ENCODE measurements at places on chromosomes 13 and 19. TPM values are rescaled to one million over a fixed set of nuclear protein-coding genes. Genes with fewer than 3 reads are reported as not detected.

- H3K4me3 ChIP-seq: no peak overlapping the region
- H3K27ac ChIP-seq: no peak overlapping the region
- no peak for DNase-seq
These were observed 5.0 kb upstream of the BICRA start for GRCh38 chr19:47603706-47604565.

DNA sequence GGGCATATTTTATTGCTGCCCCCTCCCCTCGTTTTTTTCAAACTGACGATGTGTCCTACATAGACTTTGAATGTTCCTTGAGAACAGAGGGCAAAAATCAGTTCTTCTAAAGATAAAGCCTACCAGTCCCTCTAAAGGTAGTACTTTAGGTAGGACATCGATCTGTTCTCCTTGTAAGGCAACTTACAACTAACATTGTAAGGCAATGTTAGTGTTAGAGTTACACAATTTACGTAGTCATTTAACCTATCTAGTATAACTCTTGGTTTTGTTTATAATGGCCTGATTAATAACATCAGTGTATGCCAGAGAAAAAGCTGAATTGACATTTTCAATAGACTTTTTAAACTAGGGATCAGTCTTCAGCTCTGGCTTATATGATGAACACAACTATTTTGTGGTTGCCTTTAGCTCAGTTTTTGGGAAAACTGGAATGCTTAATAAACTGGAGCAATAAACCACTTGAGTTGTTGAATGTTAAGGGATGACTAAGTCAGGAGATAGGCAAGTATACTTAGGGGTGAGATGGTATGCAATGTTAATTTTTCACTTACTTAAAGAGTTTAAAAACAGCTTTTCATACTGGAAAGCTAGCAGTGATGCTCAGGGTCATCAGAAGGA, 2.2 kb downstream of the NDFIP2 start:
- peak overlapping the region; percentile 85 for H3K4me3 ChIP-seq
- H3K36me3 ChIP-seq: peaks cover 8% of the 10 kb centered on the region
- peak overlapping the region; percentile 89 for H3K27ac ChIP-seq
- no peaks in the 10 kb centered on the region for H3K27me3 ChIP-seq
- H3K4me1 ChIP-seq: peaks cover 83% of the 10 kb centered on the region

DNA sequence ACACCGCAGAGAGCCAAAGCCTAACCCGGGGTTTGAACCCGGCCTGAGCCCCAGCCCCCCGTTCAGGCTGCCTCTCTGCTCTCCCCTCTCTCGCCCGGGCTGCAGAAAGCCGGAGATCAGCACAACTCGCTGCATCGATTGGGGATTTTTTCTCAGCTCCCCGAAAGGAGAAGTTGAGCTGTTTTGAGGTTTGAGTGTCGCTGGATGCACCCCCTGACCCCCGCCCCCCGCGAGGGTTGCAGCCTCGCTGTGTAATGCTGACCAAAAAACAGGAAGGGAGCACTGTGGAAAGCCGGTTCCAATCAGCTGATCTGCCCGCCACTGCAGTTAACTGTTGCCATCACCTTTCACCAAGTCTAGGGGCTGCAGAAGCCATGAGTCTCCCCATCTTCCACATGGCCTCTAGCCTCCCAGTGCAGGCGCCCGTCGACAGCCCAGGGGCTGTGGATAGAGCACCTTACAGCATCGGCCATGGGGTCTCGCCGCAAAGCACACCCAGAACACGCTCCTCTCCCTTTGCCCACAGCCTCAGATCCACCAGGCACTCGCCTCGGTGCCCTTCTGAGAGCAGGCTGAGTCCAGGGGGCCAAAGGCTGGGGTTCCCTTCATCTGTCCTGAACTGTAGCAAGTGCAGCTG, 34.5 kb downstream of the MYO9B start:
- no peaks in the 10 kb centered on the region for H3K27me3 ChIP-seq
- peaks cover 33% of the 10 kb centered on the region for H3K4me1 ChIP-seq
- H3K4me3 ChIP-seq: peak overlapping the region; percentile 31
- H3K36me3 ChIP-seq: peaks cover 5% of the 10 kb centered on the region
- peak; percentile 16 for DNase-seq
- H3K27ac ChIP-seq: no peak overlapping the region

DNA sequence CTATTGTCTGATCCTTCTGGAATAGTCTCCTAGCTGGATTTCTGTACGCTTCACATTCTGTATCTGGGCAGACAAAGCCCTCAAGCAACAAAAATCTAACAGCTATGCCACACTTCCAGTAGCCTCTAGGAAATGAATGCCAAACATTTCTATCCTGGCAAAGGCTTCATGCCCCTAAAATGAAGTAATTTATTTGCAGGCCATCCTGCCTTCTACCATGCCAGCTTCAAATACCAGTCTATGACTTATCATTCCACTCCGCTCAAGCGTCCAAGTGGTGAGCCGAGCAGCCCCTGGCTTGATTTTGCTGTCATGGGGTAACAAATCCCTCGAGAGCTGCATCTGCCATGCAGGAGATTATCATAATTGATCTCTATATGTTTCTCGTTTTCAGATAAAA, 86.9 kb downstream of the LHFPL6 start:
- no peaks in the 10 kb centered on the region for H3K4me1 ChIP-seq
- H3K27me3 ChIP-seq: peaks cover 13% of the 10 kb centered on the region
- no peaks in the 10 kb centered on the region for H3K36me3 ChIP-seq
- no peak overlapping the region for H3K27ac ChIP-seq
- H3K4me3 ChIP-seq: no peak overlapping the region
- DNase-seq: no peak

- no peak overlapping the region for H3K27ac ChIP-seq
- no peak for DNase-seq
- no peaks in the 10 kb centered on the region for H3K27me3 ChIP-seq
- H3K36me3 ChIP-seq: no peaks in the 10 kb centered on the region
These were observed 229.4 kb downstream of the ITGBL1 start for GRCh38 chr13:101681834-101682233.

GRCh38 chr19:18794029-18794313, 2.9 kb upstream of the COMP start:
- H3K4me3 ChIP-seq: no peak overlapping the region
- peaks cover 70% of the 10 kb centered on the region for H3K27me3 ChIP-seq
- DNase-seq: no peak
- H3K4me1 ChIP-seq: peaks cover 16% of the 10 kb centered on the region
- no peak overlapping the region for H3K27ac ChIP-seq

- H3K4me1 ChIP-seq: peaks cover 14% of the 10 kb centered on the region
- H3K4me3 ChIP-seq: peak overlapping the region; percentile 80
- no peak overlapping the region for H3K27ac ChIP-seq
- no peaks in the 10 kb centered on the region for H3K36me3 ChIP-seq
- DNase-seq: peak; percentile 67
- peaks cover 20% of the 10 kb centered on the region for H3K27me3 ChIP-seq
These were observed 3.5 kb downstream of the LYPD5 start for GRCh38 chr19:43798546-43799409.

GRCh38 chr19:16801600-16802013, 27.6 kb upstream of the SIN3B start:
- H3K27me3 ChIP-seq: no peaks in the 10 kb centered on the region
- H3K4me1 ChIP-seq: no peaks in the 10 kb centered on the region
- H3K4me3 ChIP-seq: no peak overlapping the region
- no peak overlapping the region for H3K27ac ChIP-seq
- DNase-seq: no peak
- H3K36me3 ChIP-seq: no peaks in the 10 kb centered on the region

DNA sequence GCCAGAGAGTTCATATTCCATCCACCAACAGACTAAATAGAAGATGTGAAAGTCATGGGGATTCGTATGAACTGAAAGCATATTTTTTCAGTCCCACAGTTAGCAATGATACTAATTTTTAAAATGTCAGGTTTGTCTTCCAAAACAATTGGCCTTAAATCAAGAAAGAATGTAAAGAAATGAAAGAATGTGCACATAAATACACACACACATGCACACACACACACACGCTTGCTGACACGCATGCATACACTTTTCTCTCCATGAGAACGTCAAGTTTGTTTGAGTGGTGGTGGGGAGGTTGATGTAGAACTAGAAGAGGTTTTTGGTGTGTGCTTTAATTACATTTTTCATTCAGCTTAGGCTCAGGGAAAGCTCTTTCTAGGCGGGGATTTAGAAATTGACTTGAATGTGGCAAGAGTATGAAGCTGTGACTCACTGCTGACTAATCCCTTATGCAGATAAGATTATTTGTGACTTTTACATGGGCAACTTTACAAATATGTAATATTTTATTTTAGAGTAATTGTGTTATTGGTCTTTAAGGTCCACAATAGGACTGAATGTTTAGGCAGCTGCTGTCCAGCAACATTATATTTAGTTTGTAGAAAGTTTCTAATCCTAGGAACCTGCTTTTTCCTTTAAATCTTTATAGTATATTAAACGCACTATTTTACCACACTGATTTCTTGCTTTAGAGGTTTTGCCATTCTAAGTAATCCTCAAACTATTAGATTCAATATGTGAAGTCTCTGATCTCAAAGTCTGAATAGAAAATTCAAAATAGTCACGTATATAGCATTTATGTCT, 18.8 kb downstream of the FLT1 start:
- H3K4me1 ChIP-seq: peaks cover 26% of the 10 kb centered on the region
- H3K36me3 ChIP-seq: peaks cover 4% of the 10 kb centered on the region
- H3K27ac ChIP-seq: no peak overlapping the region
- peak; percentile 4 for DNase-seq
- no peak overlapping the region for H3K4me3 ChIP-seq

- peak; percentile 54 for DNase-seq
- peaks cover 8% of the 10 kb centered on the region for H3K4me1 ChIP-seq
- no peaks in the 10 kb centered on the region for H3K27me3 ChIP-seq
- no peak overlapping the region for H3K4me3 ChIP-seq
These were observed 10.6 kb upstream of the UBE2S start for GRCh38 chr19:55418185-55418584.

DNA sequence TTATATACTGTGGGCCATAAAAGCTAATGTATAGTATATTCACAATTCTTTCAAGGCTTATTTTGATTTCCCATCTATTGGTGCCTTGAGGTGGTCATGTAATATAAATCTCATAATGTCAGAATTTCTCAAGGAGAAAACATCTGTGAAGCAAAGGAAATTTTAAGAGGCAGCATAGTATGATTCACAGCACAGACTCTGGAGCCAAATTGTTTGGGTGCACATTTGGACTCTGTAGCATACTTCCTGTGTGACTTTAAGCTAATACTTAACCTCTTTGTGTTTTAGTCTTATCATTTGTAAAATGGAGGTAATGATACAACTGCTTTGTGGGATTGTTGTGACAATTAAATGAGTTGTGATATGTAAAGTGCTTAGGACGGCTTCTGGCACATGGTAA, 67.6 kb downstream of the PIBF1 start:
- H3K27ac ChIP-seq: no peak overlapping the region
- H3K4me1 ChIP-seq: no peaks in the 10 kb centered on the region
- no peaks in the 10 kb centered on the region for H3K27me3 ChIP-seq
- no peak for DNase-seq
- H3K36me3 ChIP-seq: peaks cover 30% of the 10 kb centered on the region

- no peak for DNase-seq
- H3K27me3 ChIP-seq: no peaks in the 10 kb centered on the region
- no peak overlapping the region for H3K4me3 ChIP-seq
- H3K36me3 ChIP-seq: peaks cover 34% of the 10 kb centered on the region
- no peaks in the 10 kb centered on the region for H3K4me1 ChIP-seq
These were observed 29.2 kb downstream of the ZNF546 start for GRCh38 chr19:40025938-40026596.

DNA sequence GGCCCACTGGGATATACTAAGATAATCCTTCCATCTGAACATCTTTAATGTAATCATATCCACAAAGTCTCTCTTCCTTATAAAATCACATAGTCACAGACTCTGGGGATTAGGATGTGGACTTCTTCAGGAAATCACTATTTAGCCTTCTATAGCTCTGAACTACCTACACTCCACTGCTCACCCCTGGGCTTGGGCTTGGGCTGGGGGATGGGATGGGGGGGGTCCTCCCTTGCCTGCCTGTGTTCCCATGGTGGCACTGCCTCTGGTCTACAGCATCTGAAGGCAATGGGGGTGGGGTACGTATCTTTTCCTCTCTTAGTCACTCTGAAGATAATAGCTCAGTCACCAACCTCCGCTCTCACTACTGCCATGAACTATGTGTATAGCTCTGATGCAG, 67.8 kb upstream of the SERTM1 start:
- no peaks in the 10 kb centered on the region for H3K36me3 ChIP-seq
- DNase-seq: no peak
- H3K4me3 ChIP-seq: no peak overlapping the region
- H3K27me3 ChIP-seq: no peaks in the 10 kb centered on the region

Gene ODAD3
- 0.16 TPM for total RNA-seq

Gene CBY2
- not detected for total RNA-seq

All from activated T-cell treated with anti-CD3 and anti-CD28 coated beads, Interleukin-2, amount 50 U/mL, for 72 hours (primary cell).